ENCODE measurements at places on chromosomes 11 and 22. TPM values are rescaled to one million over a fixed set of nuclear protein-coding genes. Genes with fewer than 3 reads are reported as not detected.

DNA sequence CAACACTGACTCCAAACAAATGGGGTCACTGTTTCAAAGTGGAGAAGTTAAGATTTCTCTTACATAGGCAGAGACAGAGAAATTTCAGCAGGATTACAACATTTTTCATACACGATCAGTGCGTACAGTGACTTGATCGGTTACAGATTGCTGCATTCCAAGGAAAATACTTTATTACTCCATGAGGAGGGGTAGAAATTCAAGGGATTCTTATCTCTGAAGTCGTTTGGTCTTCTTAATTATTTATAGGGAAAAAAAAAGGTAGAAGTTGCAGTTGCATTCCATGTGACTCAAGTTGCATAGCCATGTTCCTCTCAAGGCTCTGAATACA is 10.7 kb upstream of the SMIM38 start:
- no peak overlapping the region for H3K27ac ChIP-seq
- H3K36me3 ChIP-seq: peaks cover 5% of the 10 kb centered on the region
- no peak overlapping the region for H3K4me3 ChIP-seq
- no peaks in the 10 kb centered on the region for H3K27me3 ChIP-seq
- no peaks in the 10 kb centered on the region for H3K4me1 ChIP-seq
- no peak for DNase-seq

GRCh38 chr11:70297341-70297740 is 26.9 kb downstream of the PPFIA1 start:
- peaks cover 3% of the 10 kb centered on the region for H3K4me1 ChIP-seq
- no peak overlapping the region for H3K4me3 ChIP-seq
- H3K36me3 ChIP-seq: no peaks in the 10 kb centered on the region
- no peak overlapping the region for H3K27ac ChIP-seq

- H3K27ac ChIP-seq: no peak overlapping the region
- no peak for DNase-seq
- no peaks in the 10 kb centered on the region for H3K27me3 ChIP-seq
- no peaks in the 10 kb centered on the region for H3K36me3 ChIP-seq
Observed at GRCh38 chr11:125136001-125136400, 24.6 kb upstream of the TMEM218 start.

- no peak overlapping the region for H3K4me3 ChIP-seq
- no peaks in the 10 kb centered on the region for H3K4me1 ChIP-seq
- H3K27me3 ChIP-seq: no peaks in the 10 kb centered on the region
- no peak overlapping the region for H3K27ac ChIP-seq
Observed at GRCh38 chr11:116651737-116652237, 121.0 kb downstream of the BUD13 start.

- no peaks in the 10 kb centered on the region for H3K27me3 ChIP-seq
- no peak overlapping the region for H3K27ac ChIP-seq
- no peak for DNase-seq
- no peaks in the 10 kb centered on the region for H3K4me1 ChIP-seq
- H3K4me3 ChIP-seq: no peak overlapping the region
Observed at GRCh38 chr11:35892166-35892565, 51.7 kb upstream of the LDLRAD3 start.

- no peak for DNase-seq
- H3K4me3 ChIP-seq: no peak overlapping the region
- no peaks in the 10 kb centered on the region for H3K4me1 ChIP-seq
- no peaks in the 10 kb centered on the region for H3K36me3 ChIP-seq
- no peak overlapping the region for H3K27ac ChIP-seq
Observed at GRCh38 chr22:38049812-38050619, 7.2 kb upstream of the PICK1 start.

DNA sequence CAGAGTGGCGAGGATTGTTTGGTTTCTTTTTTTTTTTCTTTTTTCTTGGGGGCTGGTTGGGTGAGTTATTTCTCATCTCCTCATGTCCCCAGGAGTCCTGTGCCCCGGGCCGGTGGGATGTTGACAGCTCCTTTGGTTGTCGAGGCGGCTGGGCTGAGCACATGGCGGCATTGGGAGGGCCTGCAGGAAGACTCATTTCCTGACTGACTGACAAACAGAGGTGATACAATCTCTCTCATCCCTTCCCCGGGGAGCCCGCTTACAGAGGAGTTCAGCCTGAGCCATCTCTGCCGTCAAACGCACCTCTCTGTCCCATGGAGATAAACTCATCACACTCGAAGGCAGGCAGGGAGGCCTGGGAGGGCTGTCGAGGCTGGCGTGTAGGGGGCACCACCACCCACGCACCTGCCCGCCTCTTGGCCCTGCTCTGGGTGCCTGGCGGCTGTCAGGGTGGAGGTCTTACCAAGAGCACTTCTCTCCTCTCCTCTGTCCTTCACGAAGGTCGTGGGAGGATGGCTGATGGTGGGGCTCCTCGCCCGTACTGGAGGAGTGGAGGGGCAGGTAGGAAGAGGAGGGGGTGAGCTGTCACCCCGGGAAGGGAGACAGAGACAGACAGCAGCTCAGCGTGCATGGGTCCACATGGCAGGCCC is 60.0 kb upstream of the NECTIN1 start:
- no peaks in the 10 kb centered on the region for H3K4me1 ChIP-seq
- no peaks in the 10 kb centered on the region for H3K27me3 ChIP-seq
- H3K4me3 ChIP-seq: no peak overlapping the region
- no peak overlapping the region for H3K27ac ChIP-seq
- no peaks in the 10 kb centered on the region for H3K36me3 ChIP-seq

- peak overlapping the region; percentile 71 for H3K27ac ChIP-seq
- H3K27me3 ChIP-seq: no peaks in the 10 kb centered on the region
Observed at GRCh38 chr11:111925953-111926352, 7.2 kb downstream of the C11orf52 start.

GRCh38 chr11:25890626-25891260 is 441.2 kb upstream of the ANO3 start:
- no peak overlapping the region for H3K27ac ChIP-seq
- DNase-seq: no peak
- H3K4me1 ChIP-seq: no peaks in the 10 kb centered on the region
- no peaks in the 10 kb centered on the region for H3K27me3 ChIP-seq
- no peaks in the 10 kb centered on the region for H3K36me3 ChIP-seq
- no peak overlapping the region for H3K4me3 ChIP-seq

DNA sequence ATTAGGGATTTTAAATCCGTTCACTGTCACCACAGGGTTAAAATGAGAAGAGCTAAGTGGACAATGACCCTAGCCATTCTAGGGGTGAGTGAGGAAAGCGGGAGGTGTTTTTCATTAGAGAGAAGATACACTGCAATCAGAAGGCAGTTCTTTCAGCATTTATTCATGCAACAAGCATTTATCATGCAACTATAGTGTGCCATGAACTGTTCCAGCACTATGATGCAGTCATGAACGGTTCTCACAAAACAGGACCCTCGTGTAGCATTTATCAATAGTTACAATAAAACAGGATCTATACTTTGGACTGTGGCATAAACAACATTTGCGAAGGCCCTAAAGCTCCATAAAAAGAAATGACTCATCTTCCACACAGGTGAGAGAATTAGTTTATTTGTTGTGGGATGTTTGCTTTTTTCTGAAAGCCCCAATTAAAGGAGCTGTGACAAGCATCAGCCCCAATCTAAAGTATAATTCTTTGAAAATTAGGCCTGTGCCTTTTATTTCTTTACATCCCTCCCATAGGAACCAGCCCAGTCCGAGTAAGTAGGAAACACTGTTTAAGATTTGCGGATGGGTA is 51.5 kb downstream of the PAMR1 start:
- H3K27ac ChIP-seq: no peak overlapping the region
- H3K27me3 ChIP-seq: no peaks in the 10 kb centered on the region
- H3K4me3 ChIP-seq: no peak overlapping the region

DNA sequence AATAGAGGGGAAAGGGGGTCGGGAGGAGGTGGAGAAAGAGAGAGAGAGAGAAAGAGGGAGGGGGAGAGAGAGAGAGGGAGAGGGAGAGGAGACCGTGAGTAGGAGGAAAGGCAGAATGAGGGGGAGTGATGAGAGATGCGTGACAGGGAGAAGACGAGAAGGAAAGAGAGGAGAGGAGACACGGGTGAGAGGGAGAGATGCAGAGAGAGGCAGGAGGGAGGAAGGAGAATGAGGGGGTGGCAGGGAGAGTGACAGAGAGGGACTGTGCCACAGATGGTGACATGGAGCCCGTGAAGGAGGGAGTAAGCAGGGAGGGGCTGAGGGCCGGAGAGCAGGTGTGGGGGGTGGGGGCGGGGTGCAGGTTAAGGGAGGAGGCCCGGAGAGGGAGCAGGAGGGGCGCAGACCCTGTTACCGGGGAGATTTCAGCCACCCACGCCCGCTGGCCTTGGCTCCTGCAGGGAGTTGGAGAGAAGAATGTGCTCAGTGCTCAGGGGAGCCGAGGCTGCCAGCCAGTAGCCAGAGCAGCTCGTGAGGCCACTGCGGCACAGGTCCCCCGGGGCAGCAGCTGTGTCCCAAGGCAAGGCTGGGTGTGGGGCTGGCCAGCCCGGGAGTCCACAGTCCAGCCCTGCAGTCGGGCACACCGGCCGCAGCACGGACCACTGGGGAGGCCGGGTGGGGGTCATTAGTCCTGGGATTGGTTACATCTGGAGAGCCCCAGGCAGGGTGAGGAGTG is at the start of gene SSTR3:
SSTR3 (minus strand) TSS at position 304 of the 733 bp plus-strand sequence. CDS start 4,674 bp downstream, outside the sequence.
- no peaks in the 10 kb centered on the region for H3K36me3 ChIP-seq
- H3K27ac ChIP-seq: no peak within 1 kb of the TSS
- H3K4me3 ChIP-seq: no peak within 1 kb of the TSS
- no peaks in the 10 kb centered on the region for H3K27me3 ChIP-seq
- DNase-seq: no peak

DNA sequence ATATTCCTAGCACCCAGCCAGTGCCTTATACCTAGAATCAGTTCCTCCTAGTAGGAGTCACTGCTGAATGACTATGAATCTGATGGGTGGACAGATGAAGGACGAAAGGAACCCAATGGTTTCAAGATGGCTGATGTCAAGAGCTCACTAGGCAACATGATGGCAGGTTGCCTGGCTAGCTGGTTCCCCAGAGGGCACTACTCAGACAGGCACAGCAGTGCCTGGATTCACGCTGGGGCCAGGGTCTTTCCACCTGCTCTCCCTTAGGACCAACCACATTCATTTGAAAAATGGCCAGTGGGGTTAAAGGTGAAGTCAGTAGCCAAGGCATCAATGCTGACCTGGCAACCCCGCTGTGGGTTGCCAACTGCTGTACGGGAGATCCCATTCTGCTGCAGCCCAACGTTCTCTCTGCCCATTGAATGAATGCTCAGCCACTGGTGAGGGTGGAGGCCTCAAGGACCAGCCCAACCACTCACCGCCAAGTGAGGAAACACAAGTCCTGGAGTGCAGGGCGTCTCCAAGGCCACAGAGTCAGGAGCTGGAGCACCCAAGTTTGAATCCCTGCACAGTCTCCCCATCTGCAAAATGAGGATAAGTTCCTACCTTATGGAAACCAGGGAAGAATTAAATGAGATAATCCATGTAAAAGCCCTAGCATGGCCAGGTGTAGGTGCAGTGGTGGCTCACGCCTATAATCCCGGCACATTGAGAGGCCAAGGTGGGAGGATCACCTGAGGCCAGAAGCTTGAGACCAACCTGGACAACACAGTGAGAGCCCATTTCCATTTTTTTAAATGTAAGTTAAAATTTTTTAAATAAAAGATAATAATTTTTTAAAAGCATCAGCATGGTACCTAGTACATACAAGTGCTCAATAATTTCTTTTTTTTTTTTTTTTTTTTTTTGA is 12.4 kb downstream of the MYH9 start:
- H3K27me3 ChIP-seq: no peaks in the 10 kb centered on the region
- H3K4me1 ChIP-seq: peaks cover 100% of the 10 kb centered on the region
- H3K4me3 ChIP-seq: no peak overlapping the region
- no peak for DNase-seq

- no peaks in the 10 kb centered on the region for H3K36me3 ChIP-seq
- H3K27ac ChIP-seq: no peak overlapping the region
- no peak overlapping the region for H3K4me3 ChIP-seq
Observed at GRCh38 chr11:107731941-107732688, 20.3 kb upstream of the SLN start.

GRCh38 chr22:37918580-37919270 is 12.6 kb downstream of the MICALL1 start:
- no peaks in the 10 kb centered on the region for H3K36me3 ChIP-seq
- no peak overlapping the region for H3K4me3 ChIP-seq
- H3K27ac ChIP-seq: no peak overlapping the region
- no peaks in the 10 kb centered on the region for H3K4me1 ChIP-seq

- peak; percentile 61 for DNase-seq
- H3K27me3 ChIP-seq: no peaks in the 10 kb centered on the region
- H3K4me1 ChIP-seq: peaks cover 27% of the 10 kb centered on the region
- no peak overlapping the region for H3K4me3 ChIP-seq
- no peak overlapping the region for H3K27ac ChIP-seq
Observed at GRCh38 chr11:114277637-114278341, 18.4 kb upstream of the NNMT start.

GRCh38 chr11:75852406-75853017 is 37.5 kb downstream of the UVRAG start:
- H3K36me3 ChIP-seq: no peaks in the 10 kb centered on the region
- no peaks in the 10 kb centered on the region for H3K27me3 ChIP-seq
- no peak for DNase-seq
- H3K4me3 ChIP-seq: no peak overlapping the region
- H3K27ac ChIP-seq: no peak overlapping the region

DNA sequence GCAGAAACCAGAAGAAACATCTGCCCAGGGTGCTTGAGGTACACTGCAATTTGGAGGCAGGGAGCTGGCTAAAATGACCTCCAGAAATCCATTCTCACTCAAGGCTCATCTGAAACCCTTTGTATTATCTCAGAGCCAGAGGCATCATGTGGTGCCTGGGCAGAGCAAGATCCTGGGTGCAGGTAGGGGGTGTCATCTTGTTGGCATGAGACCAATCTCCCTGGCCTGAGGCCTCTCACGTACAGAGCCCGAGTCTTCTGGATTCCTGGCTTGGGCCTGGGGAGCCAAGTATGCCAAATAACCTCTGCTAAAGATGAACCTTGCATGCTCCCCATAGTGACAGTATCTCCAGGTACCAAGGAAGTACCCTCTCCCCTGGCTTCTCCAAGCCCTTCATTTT is 2.4 kb downstream of the LMO1 start:
- H3K4me3 ChIP-seq: no peak overlapping the region
- H3K27me3 ChIP-seq: no peaks in the 10 kb centered on the region
- no peak for DNase-seq
- H3K4me1 ChIP-seq: peaks cover 14% of the 10 kb centered on the region
- no peak overlapping the region for H3K27ac ChIP-seq

GRCh38 chr22:30187529-30188407 is 58.8 kb downstream of the LIF start:
- no peak overlapping the region for H3K4me3 ChIP-seq
- no peaks in the 10 kb centered on the region for H3K36me3 ChIP-seq
- no peak overlapping the region for H3K27ac ChIP-seq
- no peak for DNase-seq
- no peaks in the 10 kb centered on the region for H3K4me1 ChIP-seq

- DNase-seq: no peak
- no peak overlapping the region for H3K27ac ChIP-seq
- no peaks in the 10 kb centered on the region for H3K4me1 ChIP-seq
- H3K27me3 ChIP-seq: no peaks in the 10 kb centered on the region
- H3K36me3 ChIP-seq: no peaks in the 10 kb centered on the region
Observed at GRCh38 chr11:69429716-69430491, 51.6 kb upstream of the LINC01488 start.

Gene RNASEH2C
- 66.8 TPM for total RNA-seq

Gene LIF
- 0.49 TPM for total RNA-seq

Gene IGF2
- 56.5 TPM for total RNA-seq
